ENCODE measurements at places on chromosomes 1 and 21. TPM values are rescaled to one million over a fixed set of nuclear protein-coding genes. Genes with fewer than 3 reads are reported as not detected.

GRCh38 chr21:33035147-33035546 is 9.4 kb downstream of the OLIG2 start:
- no peaks in the 10 kb centered on the region for H3K36me3 ChIP-seq
- DNase-seq, result no peak
- no peak overlapping the region for H3K4me3 ChIP-seq
- H3K4me1 ChIP-seq, result no peaks in the 10 kb centered on the region
- H3K27me3 ChIP-seq, result no peaks in the 10 kb centered on the region

DNA sequence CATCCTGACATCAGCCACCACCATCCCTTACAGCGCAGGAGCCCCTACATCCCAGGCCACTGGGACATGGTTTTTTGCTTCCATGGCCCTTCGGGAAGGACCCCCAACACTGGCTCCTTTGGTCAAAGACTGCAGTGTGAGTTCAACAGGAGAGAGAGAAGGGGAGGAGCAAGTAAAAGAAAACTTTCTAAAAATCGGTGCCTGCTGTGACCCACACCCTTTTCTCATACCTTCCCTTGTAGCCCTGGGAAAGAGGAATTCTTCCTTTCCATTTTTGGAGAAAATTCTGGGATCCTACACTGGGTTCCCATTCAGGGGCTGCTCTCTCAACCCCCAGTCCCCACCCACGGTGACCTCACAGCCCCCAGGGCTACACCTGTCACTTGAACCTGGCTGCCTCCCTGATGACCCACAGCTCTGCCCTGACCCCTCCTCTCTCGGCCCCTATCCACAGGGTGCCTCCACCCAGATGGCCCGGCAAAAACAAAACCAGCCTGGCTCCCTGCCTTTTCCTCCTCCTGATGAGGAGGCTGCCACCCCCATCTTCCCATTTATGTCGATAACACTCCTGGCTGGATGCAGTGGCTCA is 7.6 kb downstream of the PADI4 start:
- no peaks in the 10 kb centered on the region for H3K27me3 ChIP-seq
- H3K36me3 ChIP-seq, result no peaks in the 10 kb centered on the region
- H3K4me3 ChIP-seq, result no peak overlapping the region
- no peak for DNase-seq
- no peaks in the 10 kb centered on the region for H3K4me1 ChIP-seq
- no peak overlapping the region for H3K27ac ChIP-seq

GRCh38 chr1:197440715-197441114 is 172.7 kb downstream of the CRB1 start:
- no peaks in the 10 kb centered on the region for H3K27me3 ChIP-seq
- no peak for DNase-seq
- no peak overlapping the region for H3K4me3 ChIP-seq
- no peak overlapping the region for H3K27ac ChIP-seq

Gene MPZL1
- 58.1 TPM for total RNA-seq

DNA sequence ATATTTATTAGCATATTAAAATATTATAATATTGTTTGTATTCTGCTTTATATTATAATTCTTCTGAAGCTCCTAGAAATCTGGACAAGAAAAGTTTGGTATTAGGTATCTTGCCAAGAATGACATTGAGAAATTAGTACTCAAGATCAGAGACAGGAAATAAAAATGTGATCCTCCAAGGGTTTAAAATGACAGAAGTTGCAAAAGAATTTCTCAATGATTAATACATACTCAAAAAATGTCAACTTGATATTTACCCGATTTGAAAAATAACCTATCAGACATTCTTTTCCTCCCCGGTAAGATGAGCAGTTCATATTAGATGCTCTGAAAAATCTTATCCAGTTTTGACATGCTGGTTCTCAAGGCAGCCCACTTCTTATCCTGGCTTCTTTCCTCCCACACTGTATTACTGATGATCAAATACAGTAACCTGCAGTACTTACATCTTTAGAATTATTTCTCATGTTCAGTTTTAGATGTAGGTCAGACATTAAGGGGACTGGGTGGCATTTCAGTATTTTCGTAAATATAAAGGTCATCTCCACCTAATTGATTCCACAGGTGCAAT is 55.3 kb downstream of the CACHD1 start:
- H3K4me1 ChIP-seq, result peaks cover 7% of the 10 kb centered on the region
- DNase-seq, result no peak
- H3K4me3 ChIP-seq, result no peak overlapping the region
- no peaks in the 10 kb centered on the region for H3K27me3 ChIP-seq
- no peaks in the 10 kb centered on the region for H3K36me3 ChIP-seq

DNA sequence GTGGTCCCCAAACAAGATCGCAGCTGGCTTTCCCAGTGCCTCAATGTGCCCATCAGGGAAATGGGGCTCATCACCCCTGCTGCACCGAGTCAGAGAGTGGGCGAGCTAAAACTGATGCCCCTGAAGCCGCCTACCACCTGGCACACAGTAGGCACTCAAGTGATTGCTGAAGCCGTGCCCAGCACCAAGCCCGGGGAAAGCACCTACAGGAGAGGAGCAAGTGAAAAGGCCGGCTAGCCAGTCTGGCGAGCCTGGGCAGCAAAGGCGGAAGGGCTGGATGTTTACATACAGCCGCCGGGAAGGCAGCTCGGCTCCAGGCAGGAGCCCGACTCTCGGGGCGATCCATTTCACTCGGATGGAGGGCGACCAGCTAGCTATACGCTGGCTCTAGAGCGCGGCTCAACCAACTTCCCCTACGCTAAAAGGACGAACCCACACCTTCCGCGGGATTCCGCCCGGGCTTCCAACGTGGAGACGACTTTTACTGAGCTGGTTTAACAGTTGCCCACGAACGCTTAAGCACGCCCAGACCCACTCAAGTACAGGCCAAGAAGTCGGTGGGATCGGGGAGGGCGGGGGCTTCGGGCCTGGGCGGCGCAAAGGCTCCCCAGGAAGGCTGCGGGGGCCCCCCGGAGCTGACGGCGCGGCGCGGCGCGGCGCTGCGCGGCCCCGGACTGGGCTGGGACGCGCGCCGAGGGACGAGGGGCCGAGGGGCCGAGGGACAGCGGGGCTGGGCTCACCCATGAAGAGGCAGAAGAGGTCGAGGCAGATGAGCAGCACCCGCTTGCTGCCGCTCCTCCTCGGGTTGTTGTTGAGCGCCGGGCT is 1.0 kb downstream of the PLPP3 start:
- H3K27me3 ChIP-seq, result no peaks in the 10 kb centered on the region
- H3K4me1 ChIP-seq, result peaks cover 45% of the 10 kb centered on the region
- H3K4me3 ChIP-seq, result peak overlapping the region; percentile 75
- H3K27ac ChIP-seq, result peak overlapping the region; percentile 94

DNA sequence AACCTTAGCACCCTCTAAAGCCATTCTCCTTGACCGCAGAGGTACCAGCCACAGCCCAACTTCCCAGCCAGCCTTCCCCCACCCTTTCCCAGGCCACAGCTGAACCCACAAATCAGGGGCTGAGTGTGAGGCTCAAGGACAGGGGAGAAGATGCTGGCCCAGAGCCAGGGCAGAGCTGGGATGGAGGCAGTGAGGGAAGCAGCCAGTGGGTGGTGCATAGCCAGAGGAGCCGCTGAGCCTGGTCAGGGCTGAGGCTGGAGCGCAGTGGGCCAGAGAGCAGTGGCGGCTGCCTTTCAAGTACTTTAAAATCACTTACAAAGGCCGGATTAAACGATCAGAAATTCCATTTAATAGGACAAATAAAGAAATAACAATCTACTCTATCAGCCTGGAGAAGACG is 36.3 kb downstream of the DMAP1 start:
- no peak overlapping the region for H3K27ac ChIP-seq
- no peaks in the 10 kb centered on the region for H3K4me1 ChIP-seq
- no peak for DNase-seq
- H3K27me3 ChIP-seq, result no peaks in the 10 kb centered on the region
- no peaks in the 10 kb centered on the region for H3K36me3 ChIP-seq
- H3K4me3 ChIP-seq, result no peak overlapping the region

- no peaks in the 10 kb centered on the region for H3K4me1 ChIP-seq
- no peak overlapping the region for H3K4me3 ChIP-seq
- no peaks in the 10 kb centered on the region for H3K27me3 ChIP-seq
- H3K36me3 ChIP-seq, result no peaks in the 10 kb centered on the region
- DNase-seq, result no peak
These were observed 208.8 kb downstream of the KIF26B start for GRCh38 chr1:245363461-245364200.

All from upper lobe of left lung (tissue), 6 donors.